ENCODE measurements at places on chromosomes 1 and 21.

DNA sequence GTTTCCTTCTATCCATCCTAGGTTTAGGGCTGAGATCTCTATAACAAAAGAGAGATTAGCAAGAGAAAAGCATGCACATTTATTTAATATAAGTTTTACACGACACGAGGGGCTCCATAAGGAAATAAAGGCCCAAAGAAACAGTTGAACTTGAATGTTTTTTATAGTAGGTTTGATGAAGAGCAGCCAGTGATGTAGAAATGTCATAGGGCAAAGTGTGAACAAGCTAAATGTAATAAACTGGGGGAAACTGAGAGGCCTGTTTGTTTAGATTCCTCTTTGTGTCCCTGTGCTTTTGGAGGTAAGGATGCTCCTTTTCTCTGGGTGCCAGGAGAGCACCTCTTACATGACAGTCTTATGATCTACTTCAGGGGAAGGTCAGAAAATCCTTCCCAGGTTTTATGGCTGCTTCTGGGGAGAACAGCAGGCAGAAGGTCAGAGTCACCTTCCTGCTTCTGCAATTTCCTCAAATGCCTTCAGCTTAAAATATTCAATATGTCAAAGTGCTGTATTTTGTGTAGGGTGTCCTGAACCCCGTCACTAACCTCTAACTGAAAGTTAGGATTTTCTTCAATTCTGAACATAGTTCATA lies 9.5 kb upstream of the HORMAD1 start:
- no peaks in the 10 kb centered on the region for H3K36me3 ChIP-seq
- no peak overlapping the region for H3K27ac ChIP-seq
- no peaks in the 10 kb centered on the region for H3K4me1 ChIP-seq
- H3K27me3 ChIP-seq = no peaks in the 10 kb centered on the region

- H3K4me3 ChIP-seq = peak overlapping the region; percentile 68
- peaks cover 6% of the 10 kb centered on the region for H3K4me1 ChIP-seq
- H3K27ac ChIP-seq = peak overlapping the region; percentile 76
- H3K36me3 ChIP-seq = peaks cover 5% of the 10 kb centered on the region
Measured at GRCh38 chr1:25996966-25997827, 666 bp downstream of the PAFAH2 start.

- no peaks in the 10 kb centered on the region for H3K36me3 ChIP-seq
- H3K4me3 ChIP-seq = no peak overlapping the region
- no peak overlapping the region for H3K27ac ChIP-seq
- DNase-seq = no peak
Measured at GRCh38 chr1:87167848-87168525, 160.7 kb upstream of the LMO4 start.

GRCh38 chr1:21530368-21531016 lies 21.3 kb downstream of the ALPL start:
- H3K27ac ChIP-seq = no peak overlapping the region
- no peaks in the 10 kb centered on the region for H3K27me3 ChIP-seq
- peak; percentile 59 for DNase-seq

GRCh38 chr1:173112129-173112528 lies 61.4 kb upstream of the TNFSF18 start:
- peak; percentile 47 for DNase-seq
- H3K36me3 ChIP-seq = no peaks in the 10 kb centered on the region
- no peaks in the 10 kb centered on the region for H3K4me1 ChIP-seq
- H3K4me3 ChIP-seq = no peak overlapping the region
- H3K27me3 ChIP-seq = no peaks in the 10 kb centered on the region
- H3K27ac ChIP-seq = no peak overlapping the region

DNA sequence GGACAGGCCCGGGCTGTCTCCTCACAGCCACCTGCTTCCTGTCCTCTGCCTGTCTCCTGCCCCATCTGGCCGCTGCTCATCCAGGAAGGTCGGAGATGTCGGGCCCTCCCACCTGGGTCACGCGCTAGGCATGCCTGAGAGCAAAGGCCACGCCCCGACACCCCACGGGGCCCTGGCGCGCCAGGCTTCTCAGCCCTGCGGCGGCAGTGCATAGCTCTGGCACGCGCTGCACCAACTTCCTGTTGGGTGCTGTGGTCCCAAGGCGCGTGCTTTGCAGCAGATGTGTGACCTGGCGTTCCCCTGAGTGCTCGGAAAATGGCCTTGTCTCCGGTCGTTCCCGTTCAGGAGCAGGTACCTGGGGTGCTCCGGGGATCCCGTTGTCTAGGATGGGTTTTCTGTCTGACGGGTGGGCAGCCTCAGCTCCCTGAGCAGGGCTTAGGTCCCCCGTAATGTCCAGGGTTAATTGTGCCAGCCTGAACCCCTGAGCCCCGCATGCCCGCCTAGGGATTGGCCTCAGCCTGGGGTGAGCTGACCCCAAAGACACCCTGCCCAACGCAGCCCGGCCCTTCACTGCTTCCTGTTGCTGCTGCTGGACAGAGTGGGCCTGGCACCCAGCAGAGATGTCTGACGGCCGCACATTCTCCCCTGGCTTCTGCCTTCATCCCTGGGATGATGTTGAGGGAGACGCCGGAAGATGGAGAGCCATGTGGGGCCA lies 19.4 kb upstream of the KCNAB2 start:
- no peak overlapping the region for H3K4me3 ChIP-seq
- H3K36me3 ChIP-seq = no peaks in the 10 kb centered on the region
- H3K27ac ChIP-seq = no peak overlapping the region
- H3K27me3 ChIP-seq = peaks cover 11% of the 10 kb centered on the region
- no peak for DNase-seq
- peaks cover 20% of the 10 kb centered on the region for H3K4me1 ChIP-seq

- H3K27ac ChIP-seq = no peak overlapping the region
- no peaks in the 10 kb centered on the region for H3K4me1 ChIP-seq
- DNase-seq = no peak
- peaks cover 9% of the 10 kb centered on the region for H3K36me3 ChIP-seq
- peak overlapping the region; percentile 68 for H3K4me3 ChIP-seq
- H3K27me3 ChIP-seq = no peaks in the 10 kb centered on the region
Measured at GRCh38 chr1:169460191-169460833, 25.4 kb downstream of the SLC19A2 start.

DNA sequence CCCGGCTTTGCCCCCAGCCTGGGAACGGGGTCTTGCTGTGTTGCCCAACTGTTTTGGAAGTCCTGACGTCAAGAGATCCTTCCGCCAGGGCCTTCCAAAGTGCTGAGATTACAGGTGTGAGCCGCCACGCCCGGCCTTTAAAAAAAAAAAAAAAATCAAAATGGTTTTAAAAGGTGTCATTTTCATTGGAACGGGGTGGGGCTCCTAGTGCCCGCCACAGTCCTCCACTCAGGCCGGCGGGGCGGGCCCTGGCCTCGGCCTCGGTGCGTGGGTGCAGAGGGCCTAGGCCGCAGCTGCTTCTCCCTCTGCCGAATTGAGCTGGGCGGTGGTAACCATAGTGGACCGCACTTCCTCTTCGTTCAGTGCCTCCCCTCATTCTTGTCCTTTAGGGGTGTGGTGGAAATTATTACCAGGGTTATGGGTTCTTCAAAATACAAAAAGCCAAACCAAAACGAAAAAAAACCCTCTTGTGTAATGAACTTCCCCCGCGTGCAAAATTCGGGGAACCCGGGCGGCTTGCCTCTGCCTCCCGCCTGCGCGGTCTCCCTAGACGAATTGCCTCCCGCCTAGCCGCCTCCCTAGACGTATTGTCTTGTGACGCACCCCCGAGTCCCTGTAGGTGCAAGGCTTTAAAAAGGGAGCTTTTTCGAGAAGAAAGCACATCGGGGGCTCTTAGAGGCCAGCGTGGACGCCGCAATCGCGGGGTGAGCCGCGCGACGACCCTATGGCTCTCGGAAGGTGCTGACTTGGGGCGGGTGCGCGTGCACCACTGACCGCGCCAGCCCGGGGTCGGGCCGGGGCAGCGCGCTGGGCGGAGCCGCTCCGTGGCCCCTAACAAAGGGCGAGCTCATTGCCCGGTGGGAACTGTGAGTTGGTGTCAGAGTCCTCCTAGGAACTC lies 10.5 kb upstream of the SPEN start:
- no peaks in the 10 kb centered on the region for H3K27me3 ChIP-seq
- no peak overlapping the region for H3K4me3 ChIP-seq
- no peak overlapping the region for H3K27ac ChIP-seq
- DNase-seq = no peak
- H3K4me1 ChIP-seq = peaks cover 11% of the 10 kb centered on the region

- H3K4me1 ChIP-seq = peaks cover 1% of the 10 kb centered on the region
- H3K36me3 ChIP-seq = no peaks in the 10 kb centered on the region
- no peak overlapping the region for H3K27ac ChIP-seq
Measured at GRCh38 chr1:217369271-217369981, 261.5 kb downstream of the GPATCH2 start.

DNA sequence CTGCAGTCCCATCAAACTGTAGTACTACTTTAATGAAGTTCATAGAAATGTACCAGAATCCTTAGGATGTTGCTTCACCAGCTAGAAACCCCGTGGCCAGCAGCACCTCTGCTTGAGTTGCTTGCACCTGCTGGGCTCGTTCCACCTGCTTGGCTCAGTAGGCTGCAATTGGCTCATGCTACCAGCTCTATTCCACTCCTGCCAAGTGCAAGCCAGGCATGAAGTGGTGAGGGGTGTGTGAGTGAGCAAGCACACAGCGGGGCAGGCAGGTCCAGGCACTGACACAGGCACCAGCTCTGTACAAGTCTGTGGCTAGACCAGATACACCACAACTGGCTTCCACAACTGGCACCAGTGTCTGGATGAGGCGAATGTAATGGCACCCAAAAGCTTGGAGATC lies 209.9 kb downstream of the AMY1C start:
- no peaks in the 10 kb centered on the region for H3K27me3 ChIP-seq
- no peak for DNase-seq
- no peak overlapping the region for H3K4me3 ChIP-seq

DNA sequence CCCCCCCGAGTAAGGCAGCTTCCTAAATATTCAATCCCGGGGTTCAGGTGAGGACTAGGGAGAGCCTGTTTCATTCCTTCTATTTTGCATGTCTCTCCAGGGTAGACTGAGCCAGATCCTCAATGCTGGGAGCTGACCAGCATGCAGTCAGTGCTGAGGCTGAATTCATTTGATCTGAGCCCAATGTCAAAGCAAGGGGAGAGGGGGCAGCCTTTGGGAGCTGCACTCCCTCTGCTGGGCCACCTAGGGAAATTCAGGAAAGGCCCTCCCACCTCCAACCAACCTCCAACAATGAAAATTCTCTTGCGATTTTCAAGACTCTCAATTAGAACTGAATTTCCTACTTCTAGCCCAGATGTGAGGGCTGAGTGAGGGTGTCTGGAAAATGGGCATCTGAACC lies 371.2 kb downstream of the NPHP4 start:
- H3K27me3 ChIP-seq = no peaks in the 10 kb centered on the region
- no peak for DNase-seq
- H3K27ac ChIP-seq = no peak overlapping the region

DNA sequence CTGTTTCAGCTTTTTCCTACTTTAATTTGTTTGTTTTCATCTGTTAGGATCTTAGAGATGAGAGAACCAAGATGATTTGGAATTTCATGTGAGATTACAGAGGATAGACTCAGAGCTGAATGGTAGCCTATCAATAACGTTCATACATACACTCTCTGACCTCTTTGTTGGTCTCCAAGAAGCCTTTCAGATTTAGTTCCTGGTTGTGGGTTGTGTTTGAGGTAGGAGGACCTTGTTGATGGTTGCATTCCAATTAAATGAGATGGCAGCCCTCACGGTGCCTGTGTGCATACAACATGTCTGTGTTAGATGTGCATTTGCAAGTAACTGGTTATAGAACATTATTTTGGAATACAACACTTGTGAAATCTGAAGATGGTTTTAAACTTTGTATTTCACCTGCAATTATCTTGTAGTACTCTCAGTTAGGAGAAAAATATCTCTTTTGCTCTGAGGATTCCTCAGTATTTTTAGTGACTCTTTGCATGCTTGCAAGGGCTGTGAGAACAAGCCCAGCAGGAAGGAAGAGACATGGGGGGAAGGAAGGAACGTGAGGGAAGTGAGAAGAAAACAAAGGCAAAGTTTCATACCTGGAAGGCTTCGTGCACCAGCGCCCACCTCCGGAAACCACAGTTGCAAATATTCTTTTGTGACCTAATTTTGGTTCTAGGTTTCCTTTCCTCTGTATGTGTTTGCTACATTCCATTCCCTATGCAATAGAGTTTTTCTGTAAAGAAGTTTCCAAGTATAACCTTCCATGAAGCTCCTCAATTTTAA lies 291.8 kb downstream of the DISC1 start:
- peak; percentile 67 for DNase-seq
- peaks cover 13% of the 10 kb centered on the region for H3K4me1 ChIP-seq
- no peak overlapping the region for H3K27ac ChIP-seq

DNA sequence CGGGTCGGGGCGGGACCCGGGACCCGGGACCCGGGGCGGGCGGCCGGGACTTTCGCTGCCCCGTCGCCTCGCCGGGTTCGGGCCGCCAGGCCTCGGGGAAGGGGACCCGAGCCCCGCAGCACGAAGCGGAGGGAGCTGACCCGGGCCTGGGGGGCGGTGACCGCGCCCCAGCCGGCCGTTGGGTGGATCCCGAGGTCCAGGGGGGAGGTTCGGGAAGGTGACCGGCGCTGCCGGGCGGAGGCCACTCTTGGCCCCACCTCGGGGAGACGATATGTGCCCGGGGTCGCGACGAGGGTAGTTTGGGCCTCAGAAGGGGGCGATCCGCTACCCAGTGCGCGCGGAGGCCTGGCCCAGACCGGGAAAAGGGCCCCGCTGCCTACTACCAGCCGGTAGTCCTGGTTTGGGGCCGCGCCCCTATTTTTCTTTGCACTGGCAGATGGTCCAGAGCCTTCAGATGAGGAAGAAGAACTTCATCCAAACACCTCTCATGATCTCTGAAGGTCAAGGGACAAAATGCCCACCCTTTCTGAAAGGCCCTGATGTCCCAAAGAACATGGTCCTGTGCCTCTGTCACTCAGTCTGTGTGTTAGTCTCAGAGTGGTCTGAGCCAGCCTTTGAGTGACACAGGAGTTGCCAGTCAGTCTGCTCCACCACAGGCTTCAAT lies 766 bp downstream of the AGO4 start:
- H3K27me3 ChIP-seq = no peaks in the 10 kb centered on the region
- peak overlapping the region; percentile 79 for H3K4me3 ChIP-seq
- peaks cover 6% of the 10 kb centered on the region for H3K4me1 ChIP-seq
- H3K36me3 ChIP-seq = no peaks in the 10 kb centered on the region

- H3K4me3 ChIP-seq = no peak overlapping the region
- H3K36me3 ChIP-seq = no peaks in the 10 kb centered on the region
- H3K27ac ChIP-seq = no peak overlapping the region
- DNase-seq = no peak
- peaks cover 17% of the 10 kb centered on the region for H3K27me3 ChIP-seq
- H3K4me1 ChIP-seq = peaks cover 24% of the 10 kb centered on the region
Measured at GRCh38 chr1:41423511-41424191, 60.8 kb downstream of the EDN2 start.

DNA sequence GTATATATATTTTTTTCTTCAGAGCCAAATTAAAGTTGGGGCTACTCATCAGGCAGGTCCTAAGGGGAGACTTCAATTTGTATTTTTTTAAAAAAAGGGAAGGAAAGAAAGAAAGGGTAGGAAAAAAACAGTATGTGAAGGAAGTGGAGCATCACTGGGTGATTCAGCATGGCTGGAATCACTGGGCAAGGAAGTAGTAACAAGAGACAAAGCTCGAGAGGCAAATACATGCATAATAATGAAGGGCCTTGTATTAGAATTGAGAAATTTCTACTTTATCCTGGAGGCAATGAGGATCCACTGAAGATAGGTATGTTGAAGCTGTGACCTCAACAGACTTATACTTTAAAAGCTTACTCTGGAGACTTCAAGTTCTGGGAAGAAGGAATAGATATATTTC lies 184.4 kb downstream of the COQ8A start:
- H3K4me3 ChIP-seq = no peak overlapping the region
- H3K27ac ChIP-seq = no peak overlapping the region
- DNase-seq = no peak
- no peaks in the 10 kb centered on the region for H3K4me1 ChIP-seq
- H3K27me3 ChIP-seq = no peaks in the 10 kb centered on the region

- H3K4me1 ChIP-seq = no peaks in the 10 kb centered on the region
- H3K27ac ChIP-seq = no peak overlapping the region
- no peak overlapping the region for H3K4me3 ChIP-seq
- H3K27me3 ChIP-seq = no peaks in the 10 kb centered on the region
- DNase-seq = no peak
Measured at GRCh38 chr1:177915641-177916040, 54.2 kb downstream of the SEC16B start.

All from mesenchymal stem cell (in vitro differentiated cells and primary cell).